ENCODE measurements at places on chromosomes 3 and 15.

DNA sequence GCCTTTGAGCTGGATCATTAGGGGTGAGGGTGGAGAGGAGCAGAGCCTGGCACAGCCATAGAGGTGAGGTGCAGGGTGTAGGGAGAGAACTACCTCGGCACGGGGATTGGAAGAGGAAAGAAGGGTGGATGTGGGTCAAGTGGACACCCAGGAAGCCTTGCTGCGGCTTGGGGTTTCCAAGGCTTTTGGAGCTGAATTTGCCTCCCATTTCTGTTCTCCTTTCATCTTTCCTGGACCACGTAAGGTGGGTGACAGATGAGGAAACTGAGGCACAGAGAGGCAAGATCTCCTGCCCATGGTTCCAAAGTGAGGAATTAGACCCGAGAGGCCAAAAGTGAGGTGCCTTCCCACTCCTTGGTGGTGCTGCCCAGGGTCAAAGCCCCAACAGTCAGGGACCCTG lies 35.4 kb upstream of the SFMBT1 start:
- DNase-seq = no peak

DNA sequence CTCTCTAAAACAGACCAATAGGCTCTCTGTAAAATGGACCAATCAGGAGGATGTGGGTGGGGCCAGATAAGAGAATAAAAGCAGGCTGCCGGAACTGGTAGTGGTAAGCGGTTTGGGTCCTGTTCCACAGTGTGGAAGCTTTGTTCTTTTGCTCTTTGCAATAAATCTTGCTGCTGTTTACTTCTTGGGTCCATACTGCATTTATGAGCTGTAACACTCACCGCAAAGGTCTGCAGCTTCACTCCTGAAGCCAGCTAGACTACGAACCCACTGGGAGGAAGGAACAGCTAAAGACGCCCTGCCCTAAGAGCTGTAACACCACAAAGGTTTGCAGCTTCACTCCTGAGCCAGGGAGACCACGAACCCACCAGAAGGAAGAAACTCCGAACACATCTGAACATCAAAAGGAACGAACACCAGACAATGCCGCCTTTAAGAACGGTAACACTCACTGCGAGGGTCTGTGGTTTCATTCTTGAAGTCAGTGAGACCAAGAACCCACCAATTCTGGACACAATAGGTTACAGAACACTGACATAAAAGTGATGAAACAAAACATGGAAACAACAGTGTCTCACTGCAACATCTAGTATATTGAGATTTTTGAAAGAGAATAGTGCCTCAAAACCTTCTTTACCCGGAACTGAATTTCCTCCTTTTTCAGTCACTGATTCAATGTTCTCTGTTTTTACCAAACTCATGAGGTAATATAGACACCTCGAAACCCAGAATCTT lies 28.8 kb upstream of the PLSCR2 start:
- DNase-seq = peak; percentile 40

- DNase-seq = no peak
Observed at GRCh38 chr3:56983427-56983826, 77.0 kb upstream of the SPATA12 start.

DNA sequence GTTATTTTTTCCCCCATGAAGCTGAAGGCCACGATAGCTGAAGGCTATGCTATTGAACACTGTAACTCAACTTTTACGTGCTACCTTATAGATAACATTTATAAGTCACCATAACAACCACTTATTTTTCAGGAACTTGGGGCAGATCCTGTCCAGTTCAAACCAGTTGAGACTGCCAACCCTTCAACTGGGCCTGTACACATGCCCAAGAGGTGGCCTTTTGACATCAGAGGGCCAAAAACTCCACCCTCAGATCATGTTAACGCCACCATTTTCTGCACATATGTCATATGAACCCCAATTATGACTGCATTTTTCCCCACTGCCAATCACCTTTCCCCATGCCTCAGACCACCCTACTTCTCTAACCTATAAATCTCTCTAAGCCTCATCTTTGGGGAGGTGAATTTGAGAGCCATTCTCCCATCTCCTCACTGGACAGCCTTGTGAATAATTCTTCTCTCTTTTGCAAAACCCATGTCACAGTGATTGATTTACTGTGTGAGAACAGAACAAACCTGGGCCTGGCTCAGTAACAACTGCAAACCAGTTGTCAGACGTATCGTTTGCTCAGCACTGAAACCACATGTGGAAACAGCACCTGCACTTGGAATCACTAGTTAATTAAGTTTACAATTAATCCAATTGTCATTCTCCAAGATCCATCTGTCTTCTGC lies 42.5 kb downstream of the ZNF445 start:
- no peak for DNase-seq

DNA sequence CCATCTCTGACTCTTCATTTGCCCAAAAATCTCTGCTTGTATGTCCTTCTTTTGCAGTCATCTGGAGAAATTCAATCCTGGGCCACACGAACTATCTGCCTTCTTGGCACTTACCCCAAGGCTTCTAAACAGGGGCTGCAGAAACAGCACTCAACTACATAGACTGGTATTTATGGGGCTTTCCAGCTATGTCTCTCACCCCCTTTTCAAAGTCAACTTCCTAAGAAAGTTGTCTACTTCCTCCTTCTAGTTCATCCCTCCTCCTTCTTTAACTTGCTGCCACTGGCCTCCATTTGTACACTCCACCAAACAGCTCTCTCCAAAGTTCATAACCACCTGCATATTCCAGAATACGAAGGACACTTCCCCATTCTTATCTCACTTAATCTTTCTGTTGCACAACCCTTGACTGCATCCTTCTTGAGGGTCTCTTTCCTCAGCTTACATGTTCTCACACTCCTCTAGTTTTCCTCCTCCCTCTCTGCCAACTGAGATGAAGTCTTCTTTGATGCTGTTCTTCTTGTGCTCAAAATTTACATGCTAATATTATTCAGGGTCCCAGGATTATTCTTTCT lies 55.2 kb downstream of the PLD1 start:
- no peak for DNase-seq

DNA sequence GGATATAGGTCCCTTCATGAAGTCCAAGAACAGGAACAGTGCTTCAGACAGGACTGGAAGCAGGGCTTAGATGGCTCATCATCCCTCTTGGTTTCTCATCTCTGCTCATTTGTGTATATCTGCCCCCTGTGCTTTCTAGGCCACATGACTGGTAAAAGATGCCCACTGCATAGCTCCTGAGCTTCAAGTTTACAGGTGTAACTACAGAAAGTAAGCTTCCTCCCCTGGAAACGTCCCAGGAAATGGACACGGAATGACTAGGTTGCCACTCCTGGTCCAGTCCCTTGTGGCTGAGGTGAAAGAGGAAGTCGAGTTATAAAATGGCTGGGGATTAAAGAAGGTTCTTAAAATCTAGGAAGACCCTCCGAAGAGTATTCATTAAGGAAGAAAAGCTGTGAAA lies 32.5 kb downstream of the MYO5A start:
- no peak for DNase-seq

GRCh38 chr3:166456286-166456685 lies 619.1 kb upstream of the BCHE start:
- DNase-seq = no peak

- no peak for DNase-seq
Observed at GRCh38 chr3:141904203-141904602, 27.8 kb downstream of the ATP1B3 start.

DNA sequence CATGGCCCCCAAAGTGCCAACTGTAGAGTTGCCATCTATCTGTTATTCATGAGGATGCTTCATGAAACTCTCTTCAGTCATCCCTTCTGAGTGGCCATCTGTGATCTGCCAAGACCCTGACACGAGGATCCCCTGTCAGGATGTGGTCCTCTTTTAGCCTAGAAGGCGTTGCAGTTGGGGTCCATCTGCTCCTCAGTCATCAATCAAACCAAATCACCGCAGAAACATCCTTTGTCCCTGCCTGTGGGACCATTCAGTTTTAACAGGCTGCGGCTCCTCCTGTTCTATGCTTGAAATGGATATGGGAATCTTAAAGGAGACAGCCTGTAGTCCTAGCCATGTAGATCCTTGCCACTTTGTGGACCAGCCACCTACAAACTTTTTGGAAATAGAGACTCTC lies 5.9 kb upstream of the RPS27L start:
- no peak for DNase-seq

DNA sequence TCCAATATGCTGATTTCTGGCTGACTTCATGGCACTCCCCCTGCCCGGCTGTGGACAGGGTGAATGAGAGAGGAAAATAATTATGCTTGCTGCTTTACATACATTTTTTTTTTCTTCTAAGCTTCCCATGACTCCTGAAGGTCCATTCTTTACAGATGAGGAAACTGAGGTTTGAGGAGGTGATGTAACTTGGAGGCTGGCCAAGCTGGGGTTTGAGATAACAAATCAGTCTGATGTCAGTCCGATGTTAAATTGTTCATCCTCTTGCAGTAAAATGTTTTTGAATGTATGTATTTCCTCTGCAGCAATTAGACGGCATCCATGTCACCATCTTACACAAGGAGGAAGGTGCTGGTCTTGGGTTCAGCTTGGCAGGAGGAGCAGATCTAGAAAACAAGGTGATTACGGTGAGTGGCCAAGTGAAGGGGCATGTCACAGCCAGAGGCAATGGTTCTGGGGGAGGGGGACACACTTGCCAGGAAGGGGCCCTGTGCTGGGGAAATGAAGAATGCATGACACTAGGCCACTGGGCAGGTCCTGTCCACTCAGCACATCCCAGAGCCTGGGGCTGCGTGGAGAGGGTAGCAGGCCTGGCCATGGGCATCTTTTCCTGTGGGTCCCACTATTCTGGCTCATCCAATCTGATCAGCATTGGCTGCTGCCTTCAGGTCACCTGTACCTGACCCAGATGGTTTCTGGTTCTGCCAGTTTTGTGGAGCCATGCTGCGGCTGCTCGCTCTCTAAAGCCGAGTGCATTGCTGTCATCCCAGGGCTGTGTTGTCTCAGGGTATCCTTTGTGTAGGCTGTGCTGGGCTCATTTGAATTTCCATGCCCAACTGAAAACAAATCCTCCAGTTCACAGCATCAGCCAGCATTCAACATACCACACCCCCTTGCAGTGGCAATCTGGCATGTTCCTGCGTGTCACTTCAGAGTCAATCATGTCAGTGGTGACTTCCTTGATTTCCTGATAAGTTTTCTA lies 20.4 kb downstream of the STARD5 start:
- DNase-seq = no peak

DNA sequence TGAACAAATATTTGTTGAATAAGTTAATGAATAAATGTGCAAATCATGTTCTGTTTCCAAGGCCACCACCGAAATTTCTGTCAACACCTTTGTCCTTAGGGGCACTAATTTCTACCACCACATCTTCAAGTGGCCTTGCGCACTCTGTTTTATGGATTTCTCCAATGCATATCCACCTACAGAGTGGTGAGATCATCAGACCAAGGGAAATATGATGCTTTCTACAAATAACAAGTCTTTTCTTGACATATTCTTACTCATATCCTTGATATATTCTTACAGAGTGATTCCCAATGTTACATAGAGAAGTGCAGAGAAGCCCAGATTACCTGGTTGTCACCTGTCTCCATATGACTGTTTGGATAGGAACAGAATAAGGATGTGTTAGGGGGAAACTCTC lies 36.1 kb upstream of the TMCO5A start:
- no peak for DNase-seq

- no peak for DNase-seq
Observed at GRCh38 chr15:46681901-46682300, 1035.4 kb upstream of the SEMA6D start.

DNA sequence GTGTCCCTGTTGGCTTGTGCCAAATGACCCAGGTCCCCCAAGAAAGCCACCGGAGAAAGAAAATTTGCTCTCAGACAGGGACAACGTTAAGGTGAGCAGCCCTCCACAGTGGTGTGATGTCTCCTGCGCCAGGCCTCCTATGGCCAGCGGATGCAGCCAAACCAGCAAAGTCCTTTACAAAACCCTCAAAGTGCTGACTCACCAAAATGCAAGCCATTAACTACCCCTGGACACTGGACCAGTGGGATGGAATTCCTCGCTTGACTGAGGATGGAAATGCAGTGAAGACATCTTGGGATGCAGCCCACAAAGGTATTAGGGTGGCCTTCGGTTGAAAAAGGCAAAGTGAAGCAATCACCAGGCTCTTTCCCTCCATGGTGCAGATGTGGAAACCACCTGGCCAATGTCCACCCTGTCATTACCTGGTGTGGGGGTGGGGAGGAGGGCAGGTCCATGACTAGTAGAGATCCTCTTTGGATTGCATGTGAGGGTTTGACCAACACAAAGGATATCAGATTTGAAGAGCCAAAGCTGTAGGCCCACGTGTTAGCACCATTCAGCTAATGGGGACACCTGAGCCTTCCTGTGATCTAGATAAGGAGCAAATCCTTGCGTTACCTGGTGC lies 127.4 kb upstream of the SLC6A11 start:
- DNase-seq = no peak

GRCh38 chr3:37240170-37240945 lies 66.0 kb upstream of the LRRFIP2 start:
- no peak for DNase-seq

GRCh38 chr3:63245726-63246241 lies 32.3 kb upstream of the SYNPR start:
- DNase-seq = no peak

DNA sequence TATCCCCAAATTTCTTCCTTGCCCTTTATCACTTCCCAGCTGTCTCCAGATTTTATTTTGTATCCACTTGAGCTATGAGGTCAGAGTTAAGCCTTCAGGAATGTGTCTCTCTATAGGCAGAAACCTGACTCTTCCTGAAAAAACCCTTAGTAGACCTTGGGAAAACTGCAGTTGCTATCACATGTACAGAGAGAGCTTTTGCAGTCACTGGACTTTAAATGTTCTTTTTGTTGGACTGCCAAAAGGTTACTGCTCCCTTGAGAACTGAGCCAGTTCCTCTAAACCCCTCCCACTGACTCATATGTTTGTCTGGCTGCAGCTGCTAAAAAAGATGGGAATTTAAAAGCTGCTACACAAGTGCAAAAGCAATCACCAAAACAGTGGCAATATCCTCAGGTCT lies 169.1 kb upstream of the CCDC54 start:
- DNase-seq = no peak

DNA sequence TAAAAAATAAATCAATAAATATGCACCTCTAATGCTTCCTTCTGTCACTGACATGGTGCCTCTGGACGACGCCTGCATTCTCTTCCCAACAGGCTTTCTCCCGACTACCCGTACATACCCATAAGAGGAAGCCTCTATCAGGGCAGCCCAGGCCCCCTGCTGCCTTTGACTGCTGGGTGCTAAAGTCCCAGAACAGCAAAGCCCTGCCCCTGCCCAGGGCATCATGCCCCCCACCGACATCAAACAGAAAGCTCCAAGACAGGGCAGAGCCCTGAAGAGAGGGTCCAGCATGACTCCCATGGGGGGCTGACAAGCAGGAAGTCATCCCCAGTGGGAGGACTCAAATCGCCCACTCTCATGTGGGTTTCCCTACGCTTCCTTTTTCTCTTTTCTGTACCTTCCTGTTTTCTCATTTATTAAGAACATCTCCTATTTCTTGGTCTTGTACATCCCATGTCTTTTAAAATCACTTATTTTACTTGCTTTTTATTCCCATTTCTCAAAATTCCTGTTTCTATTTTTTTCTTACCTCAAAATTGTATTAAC lies 23.4 kb downstream of the XPC start:
- no peak for DNase-seq

- no peak for DNase-seq
Observed at GRCh38 chr15:72155003-72155621, 36.9 kb downstream of the SENP8 start.
